ENCODE measurements at places on chromosomes 7 and 10. TPM values are rescaled to one million over a fixed set of nuclear protein-coding genes. Genes with fewer than 3 reads are reported as not detected.

SUFU gene
- total RNA-seq, result 11.3 TPM

- no peak for DNase-seq
These were observed 85.7 kb downstream of the MMRN2 start for GRCh38 chr10:86871563-86872183.

- DNase-seq, result no peak
These were observed 121.3 kb downstream of the CALCR start for GRCh38 chr7:93453262-93453661.

GRCh38 chr7:81618396-81619014 lies 151.3 kb downstream of the HGF start:
- no peak for DNase-seq

GRCh38 chr7:99943641-99944496 lies 14.4 kb upstream of the GJC3 start:
- no peak for DNase-seq

All from posterior vena cava (tissue), 2 donors.